Activated CD4-positive, alpha-beta T cell treated with anti-CD3 and anti-CD28 coated beads, Interleukin-2, amount 50 U/mL, for 16 hours (primary cell): ENCODE measurements at places on chromosomes 2 and 18.

DNA sequence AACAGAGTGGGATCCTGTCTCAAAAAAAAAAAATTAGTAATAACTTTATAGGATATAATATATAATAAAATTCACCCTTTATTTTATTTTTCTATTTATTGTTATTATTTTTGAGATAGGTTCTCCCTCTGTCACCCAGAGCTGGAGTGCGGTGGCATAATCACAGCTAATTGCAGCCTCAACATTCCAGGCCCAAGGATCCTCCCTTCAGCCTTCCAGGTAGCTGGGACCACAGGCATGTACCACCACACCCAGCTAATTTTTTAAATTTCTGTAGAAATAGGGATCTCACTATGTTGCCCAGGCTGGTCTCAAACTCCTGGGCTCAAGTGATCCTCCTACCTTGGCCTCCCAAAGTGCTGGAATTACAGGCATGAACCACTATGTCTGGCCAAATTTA is 958 bp downstream of the C2orf92 start:
- DNase-seq: no peak

GRCh38 chr18:48992791-48993555 is 42.2 kb upstream of the SMAD7 start:
- DNase-seq: no peak

DNA sequence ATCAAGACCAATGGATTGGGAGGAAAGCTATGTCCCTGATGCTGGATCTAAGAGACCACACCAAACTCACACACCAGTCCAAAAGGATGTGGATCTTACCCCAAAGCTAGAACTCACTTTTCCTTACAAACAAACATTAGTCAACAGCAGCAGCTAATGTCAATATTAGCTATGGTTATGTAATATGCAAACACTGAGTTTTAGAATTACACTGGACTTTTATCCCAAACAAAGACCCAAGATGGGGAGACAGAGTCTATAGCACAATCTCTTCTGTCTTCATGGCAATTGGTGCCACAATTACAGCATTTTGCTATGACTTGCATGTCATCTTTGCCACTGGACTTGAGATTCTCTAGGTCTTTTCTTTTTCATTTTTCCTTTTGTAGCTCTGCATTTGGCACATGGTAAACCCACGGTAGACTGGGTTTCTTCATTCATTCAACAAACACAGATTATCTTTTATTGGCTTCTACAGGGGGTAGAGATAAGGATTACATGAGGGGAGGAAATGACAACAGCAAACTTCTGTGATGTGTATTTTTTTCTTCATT is 59.0 kb downstream of the SPRED2 start:
- DNase-seq: no peak

GRCh38 chr2:157901325-157901724 is 25.2 kb upstream of the ACVR1 start:
- DNase-seq: no peak

DNA sequence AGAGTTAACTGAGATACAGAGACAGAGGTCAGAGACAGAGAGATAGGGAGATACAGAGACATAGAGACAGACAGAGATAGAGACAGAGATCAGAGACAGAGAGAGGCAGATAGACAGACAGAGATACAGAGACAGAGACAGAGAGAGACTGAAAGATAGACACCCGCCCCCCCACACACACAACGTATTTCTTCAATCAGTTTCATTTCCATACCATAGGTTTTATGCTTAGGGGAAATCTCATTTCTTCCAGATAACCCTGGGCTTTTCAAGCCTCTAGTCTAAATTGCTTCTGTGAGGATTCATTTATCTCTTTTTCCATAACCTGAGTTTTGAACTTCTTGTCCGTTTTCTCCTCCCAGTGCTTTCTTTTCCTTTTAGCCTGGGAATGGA is 94.6 kb downstream of the CD8B2 start:
- no peak for DNase-seq

DNA sequence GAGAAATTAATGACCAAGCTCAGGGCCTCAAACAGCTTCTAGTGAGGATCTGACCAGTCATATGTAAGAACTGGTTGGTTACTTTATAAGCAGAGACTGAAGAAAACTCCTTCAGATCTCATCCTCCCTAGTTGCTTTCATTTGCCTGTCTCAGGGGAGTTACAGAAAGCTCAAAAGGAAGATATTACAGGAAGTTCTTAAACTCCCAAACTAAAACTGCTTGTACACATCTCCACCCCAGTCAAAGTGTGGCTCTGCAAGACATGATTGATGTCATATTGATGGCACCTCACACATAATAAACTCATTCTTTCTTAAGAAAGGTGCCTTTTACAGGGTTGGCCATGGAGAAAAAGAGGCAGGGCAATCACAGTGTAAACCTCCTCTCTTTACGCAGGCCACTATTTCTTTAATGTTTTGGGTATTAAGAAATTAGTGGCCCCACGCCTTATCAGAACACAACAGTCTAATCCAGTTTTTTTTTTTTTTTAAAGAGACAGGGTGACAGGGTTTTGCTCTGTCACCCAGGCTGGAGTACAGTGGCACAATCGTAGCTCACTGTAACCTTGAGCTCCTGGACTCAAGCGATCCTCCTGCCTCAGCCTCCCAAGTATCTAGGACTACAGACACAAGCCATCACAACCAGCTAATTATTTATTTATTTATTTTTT is 62.6 kb upstream of the STK17B start:
- peak; percentile 54 for DNase-seq

DNA sequence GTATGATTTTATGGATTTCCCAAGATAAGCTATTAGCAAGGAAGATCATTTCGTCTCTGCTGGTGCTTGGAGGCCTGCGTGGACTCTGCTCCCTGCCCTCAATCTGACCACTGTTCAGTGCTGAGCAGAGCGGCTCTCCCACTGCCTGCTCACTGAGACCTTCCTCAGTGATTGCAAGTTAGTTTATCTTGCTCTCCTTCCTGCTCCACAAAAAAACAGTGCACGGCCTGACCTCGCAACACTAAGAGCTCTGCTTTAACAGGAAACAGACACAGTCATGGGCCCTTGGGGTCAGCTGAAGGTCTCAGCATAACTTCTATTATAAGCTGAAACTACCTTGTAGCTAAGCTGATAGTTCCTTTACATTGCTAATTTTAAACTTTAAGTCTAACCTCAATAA is 53.1 kb downstream of the PRELID3A start:
- DNase-seq: no peak

- DNase-seq: no peak
Observed at GRCh38 chr18:32442575-32442974, 28.1 kb downstream of the GAREM1 start.

DNA sequence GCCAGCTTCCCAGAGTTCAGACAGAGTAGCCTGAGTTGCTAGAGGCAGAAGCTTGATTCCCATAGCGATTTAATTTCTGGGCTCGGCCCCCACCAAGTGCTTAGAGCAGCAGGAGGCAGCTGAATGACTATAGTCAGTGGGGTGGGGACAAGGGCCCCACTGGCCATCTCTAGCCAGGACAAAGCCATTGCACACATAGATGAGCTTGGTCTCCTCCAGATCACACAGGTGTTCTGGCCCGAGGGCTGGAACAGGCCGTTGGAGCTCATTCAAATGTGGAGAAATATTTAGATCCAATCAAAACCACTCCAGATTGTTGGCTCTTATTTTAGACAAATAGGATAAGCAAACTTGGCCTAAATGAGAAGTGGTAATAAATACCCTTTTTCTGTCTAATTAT is 287.3 kb upstream of the NCKAP5 start:
- no peak for DNase-seq

DNA sequence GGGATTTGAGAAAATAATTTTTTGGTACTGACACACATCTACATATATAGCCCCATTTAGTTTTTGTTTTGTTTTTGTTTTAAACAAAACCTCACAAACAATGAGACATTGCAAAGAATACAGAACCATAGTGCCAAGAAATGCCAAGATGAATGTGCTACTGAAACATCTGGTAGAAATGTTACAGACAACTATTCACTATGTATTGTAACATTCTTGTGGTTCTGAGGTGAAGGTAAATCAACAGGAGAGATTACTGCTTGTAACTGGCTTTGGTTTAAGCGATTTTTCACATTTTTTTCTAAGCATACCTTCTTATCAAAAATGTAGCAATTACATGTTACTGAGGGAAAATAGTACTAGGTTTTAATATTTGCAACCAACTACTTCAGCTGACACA is 281.3 kb downstream of the ZNF804A start:
- no peak for DNase-seq

DNA sequence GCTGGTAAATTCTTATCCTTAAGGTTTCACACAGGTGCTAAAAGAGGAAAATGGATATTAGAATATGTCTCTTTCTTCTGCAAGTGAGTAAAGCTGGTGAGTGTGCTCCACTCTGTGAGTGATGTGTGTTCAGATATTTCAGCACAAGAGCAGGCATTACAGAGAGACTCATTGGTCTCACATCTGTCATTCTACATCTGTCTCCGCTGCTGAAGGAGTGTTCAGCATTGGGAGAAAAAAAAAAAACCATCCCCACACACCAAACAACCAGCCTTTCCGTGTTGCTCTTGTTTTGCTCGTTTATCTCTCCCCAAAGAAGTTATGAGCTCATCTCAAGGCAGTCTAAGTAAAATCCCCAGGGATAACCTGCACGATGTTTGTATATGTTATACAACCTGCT is 283.9 kb upstream of the SPHKAP start:
- no peak for DNase-seq

DNA sequence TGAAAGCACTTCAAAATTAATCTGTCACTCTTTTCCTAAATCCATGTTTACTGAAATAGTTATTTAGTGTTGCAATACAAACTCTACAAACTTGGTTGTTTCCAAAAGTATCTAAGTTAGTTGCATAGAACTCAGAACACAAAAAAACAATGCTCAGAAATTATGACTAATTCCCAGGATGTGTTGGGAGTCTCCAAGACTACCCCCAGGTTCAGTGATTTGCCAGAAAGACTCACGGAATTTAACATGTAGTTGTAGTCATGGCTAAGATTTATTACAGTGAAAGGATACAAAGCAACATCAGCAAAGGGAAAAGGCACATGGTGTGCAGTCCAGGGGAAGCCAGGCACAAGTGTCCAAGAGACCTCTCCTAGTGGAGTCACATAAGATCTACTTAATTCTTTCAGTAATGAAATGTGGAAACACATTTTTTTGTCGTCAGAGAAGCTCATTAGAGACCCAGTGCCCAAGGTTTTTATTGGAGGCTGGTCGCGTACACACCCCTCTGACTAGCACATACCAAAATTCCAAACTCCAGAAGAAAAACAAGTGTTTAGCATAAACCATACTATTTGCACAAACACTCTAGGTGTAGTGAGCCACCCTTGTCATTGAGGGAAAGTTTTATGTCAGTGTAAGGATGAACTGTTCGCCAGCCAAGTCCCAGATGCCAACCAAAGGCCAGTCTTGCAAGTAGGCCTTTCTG is 43.3 kb upstream of the CYP20A1 start:
- DNase-seq: no peak
